ENCODE measurements at places on chromosomes 5 and 9. TPM values are rescaled to one million over a fixed set of nuclear protein-coding genes. Genes with fewer than 3 reads are reported as not detected.
A peak's percentile ranks its signal among the peaks of the same experiment; 100 is the strongest.

Gene ABLIM3
- total RNA-seq = 25.8 TPM

Gene C1QTNF3
- 1.3 TPM for total RNA-seq

Gene GABRA6
- not detected for total RNA-seq

Gene SHLD3
- not detected for total RNA-seq

Gene GAPT
- total RNA-seq = not detected

Gene ABO
- 4.8 TPM for total RNA-seq

Gene EGFLAM
- 4.2 TPM for total RNA-seq

Gene CDO1
- 36.0 TPM for total RNA-seq

Gene GSN
- total RNA-seq = 3,012 TPM

Gene PAPPA
- total RNA-seq = 6.0 TPM

DNA sequence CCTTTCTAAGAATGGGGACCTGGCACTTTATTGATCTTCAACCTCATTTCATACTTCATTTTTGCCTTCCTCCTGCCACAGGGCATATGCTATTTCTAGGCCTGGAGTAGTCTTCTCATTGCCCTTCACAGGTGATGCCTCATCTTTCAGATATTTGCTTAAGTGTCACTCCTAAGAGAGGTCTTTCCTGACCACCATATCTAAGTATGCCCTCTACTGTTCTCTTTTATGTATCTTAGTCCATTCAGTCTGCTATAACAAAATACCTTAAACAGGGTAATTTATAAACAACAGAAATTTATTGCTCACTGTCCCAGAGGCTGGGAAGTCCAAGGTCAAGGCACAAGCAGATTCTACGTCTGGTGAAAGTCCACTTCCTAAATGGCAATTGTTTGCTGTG lies 99.1 kb downstream of the ADAMTS6 start:
- DNase-seq = no peak
- H3K36me3 ChIP-seq = no peaks in the 10 kb centered on the region
- H3K27ac ChIP-seq = no peak overlapping the region
- no peak overlapping the region for H3K4me3 ChIP-seq
- H3K27me3 ChIP-seq = no peaks in the 10 kb centered on the region

- H3K27me3 ChIP-seq = no peaks in the 10 kb centered on the region
- no peak overlapping the region for H3K4me3 ChIP-seq
- H3K4me1 ChIP-seq = no peaks in the 10 kb centered on the region
- no peak overlapping the region for H3K27ac ChIP-seq
Observed at GRCh38 chr9:109181284-109181683, 14.2 kb upstream of the FRRS1L start.

DNA sequence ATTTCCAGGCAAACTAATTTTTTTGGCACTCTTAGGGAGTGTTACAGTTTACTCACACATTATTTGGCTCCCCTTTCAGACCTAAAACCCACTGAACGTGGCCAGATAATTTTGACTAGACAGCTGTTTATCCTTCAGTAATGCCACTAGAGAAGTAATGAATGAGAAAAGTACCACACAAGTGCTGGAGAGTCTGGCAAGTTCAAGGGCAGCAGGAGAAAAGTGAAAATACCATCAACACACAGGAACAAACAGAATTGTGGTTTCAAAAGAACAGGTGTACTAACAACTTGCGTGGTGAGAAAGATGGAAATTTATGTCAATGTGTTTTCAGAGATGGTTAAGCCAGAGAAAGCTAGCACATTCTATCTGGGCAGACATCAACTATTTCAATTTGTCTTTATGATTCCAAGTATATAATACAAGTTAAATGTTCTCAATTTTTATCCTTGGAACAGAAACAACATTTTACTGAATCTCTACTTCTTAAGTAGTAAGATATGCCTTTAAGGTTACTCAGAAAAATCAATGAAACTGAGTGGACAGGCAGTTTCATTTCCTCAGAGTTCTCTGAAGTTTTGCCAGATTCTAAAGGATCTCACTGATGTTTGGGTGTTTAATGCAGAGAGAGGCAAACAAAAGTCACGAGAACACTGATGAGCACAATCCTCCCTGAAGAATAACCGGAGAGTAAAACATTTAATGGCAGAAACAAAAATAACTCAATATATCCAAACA lies 91.0 kb downstream of the ARSB start:
- no peaks in the 10 kb centered on the region for H3K4me1 ChIP-seq
- no peak overlapping the region for H3K27ac ChIP-seq
- DNase-seq = no peak
- no peaks in the 10 kb centered on the region for H3K36me3 ChIP-seq
- no peaks in the 10 kb centered on the region for H3K27me3 ChIP-seq

DNA sequence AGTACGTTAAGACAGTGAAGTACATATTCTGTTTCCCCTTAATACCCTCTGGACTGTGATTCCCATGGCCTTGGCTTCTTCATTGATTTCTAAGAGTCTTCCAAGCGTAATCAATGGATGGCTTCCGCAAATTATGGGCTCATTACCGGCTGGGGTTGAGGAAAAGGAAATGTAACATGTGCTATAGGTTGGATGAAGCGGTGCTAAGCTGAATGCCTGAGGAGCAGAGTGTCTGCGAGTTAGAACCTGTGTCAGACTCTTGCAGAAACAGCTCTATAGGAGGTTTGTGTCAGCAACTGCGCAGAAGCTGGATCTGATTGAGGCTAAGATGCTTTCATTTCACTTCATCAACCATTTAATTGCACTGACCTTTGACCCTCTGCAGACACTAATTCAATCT lies 114.3 kb upstream of the CDH18 start:
- no peaks in the 10 kb centered on the region for H3K4me1 ChIP-seq
- no peak for DNase-seq
- no peaks in the 10 kb centered on the region for H3K36me3 ChIP-seq
- no peak overlapping the region for H3K4me3 ChIP-seq

DNA sequence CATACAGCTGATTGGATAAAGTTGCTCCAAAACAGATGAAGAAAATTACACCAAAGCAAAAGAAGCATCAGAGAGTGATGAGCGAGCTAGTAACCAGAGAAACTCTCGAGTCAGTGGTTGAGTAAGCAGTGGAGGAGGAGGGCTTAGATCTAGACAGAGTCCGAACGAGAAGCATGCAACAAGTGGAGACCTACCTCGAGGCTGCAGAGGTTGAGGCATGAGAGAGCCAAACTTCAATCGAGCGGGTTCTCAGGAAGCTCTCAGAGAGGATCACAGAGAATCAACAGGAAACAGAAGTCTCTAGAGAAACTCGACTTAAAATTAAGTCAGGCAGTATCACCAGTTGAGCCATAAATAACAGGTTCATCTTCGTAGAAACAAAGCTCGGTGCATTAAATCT lies 6.1 kb downstream of the RUSC2 start:
- no peak overlapping the region for H3K4me3 ChIP-seq
- no peak for DNase-seq
- H3K4me1 ChIP-seq = peaks cover 31% of the 10 kb centered on the region
- H3K27ac ChIP-seq = no peak overlapping the region
- H3K36me3 ChIP-seq = peaks cover 11% of the 10 kb centered on the region

- H3K27ac ChIP-seq = no peak overlapping the region
- no peaks in the 10 kb centered on the region for H3K27me3 ChIP-seq
- no peak overlapping the region for H3K4me3 ChIP-seq
- H3K36me3 ChIP-seq = no peaks in the 10 kb centered on the region
- peaks cover 4% of the 10 kb centered on the region for H3K4me1 ChIP-seq
- no peak for DNase-seq
Observed at GRCh38 chr5:83469075-83469474, 2.5 kb upstream of the VCAN start.

GRCh38 chr9:130333712-130334062 lies 68.1 kb downstream of the HMCN2 start:
- no peak overlapping the region for H3K4me3 ChIP-seq
- H3K27me3 ChIP-seq = no peaks in the 10 kb centered on the region
- no peaks in the 10 kb centered on the region for H3K4me1 ChIP-seq

DNA sequence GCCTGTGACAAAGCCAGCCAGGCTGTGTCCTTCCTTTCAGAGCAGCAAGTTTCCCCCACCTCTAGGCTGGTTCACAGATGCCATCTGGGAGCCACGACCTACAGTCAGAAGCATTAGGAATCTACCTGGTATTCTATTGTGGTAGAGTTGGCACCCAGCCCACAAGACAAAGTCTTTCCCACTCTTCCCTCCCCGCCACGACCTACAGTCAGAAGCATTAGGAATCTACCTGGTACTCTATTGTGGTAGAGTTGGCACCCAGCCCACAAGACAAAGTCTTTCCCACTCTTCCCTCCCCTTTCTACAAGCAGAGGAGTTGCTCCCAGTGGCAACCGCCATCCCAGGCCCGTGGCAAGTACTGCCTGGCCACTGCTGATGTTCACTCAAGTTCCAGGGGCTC lies 157.8 kb upstream of the TNC start:
- no peaks in the 10 kb centered on the region for H3K27me3 ChIP-seq
- no peaks in the 10 kb centered on the region for H3K4me1 ChIP-seq
- H3K36me3 ChIP-seq = no peaks in the 10 kb centered on the region
- no peak overlapping the region for H3K27ac ChIP-seq
- DNase-seq = no peak

DNA sequence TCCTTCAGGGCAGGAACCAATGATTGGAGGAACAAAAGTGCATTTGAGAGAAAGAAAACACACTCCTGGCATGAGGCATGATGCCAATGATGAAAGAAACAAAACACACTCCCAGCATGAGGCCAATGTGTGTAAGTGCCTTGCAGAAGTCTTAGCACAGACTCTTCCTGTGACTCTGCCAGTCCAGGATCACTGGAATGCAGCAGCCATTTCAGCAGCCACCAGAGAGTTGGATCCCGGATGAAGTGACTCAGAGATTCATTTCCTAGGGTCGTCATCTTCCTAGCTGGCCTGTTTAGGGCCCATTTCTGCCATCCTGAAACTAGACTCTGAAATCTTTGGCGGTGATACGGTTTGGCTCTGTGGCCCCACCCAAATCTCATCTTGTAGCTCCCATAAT lies 212.5 kb downstream of the CFAP90 start:
- DNase-seq = no peak
- no peaks in the 10 kb centered on the region for H3K36me3 ChIP-seq
- H3K4me3 ChIP-seq = no peak overlapping the region

- H3K27ac ChIP-seq = no peak within 1 kb of the TSS
- DNase-seq = no peak
- no peaks in the 10 kb centered on the region for H3K4me1 ChIP-seq
- peaks cover 4% of the 10 kb centered on the region for H3K27me3 ChIP-seq
- H3K4me3 ChIP-seq = peak within 1 kb of the TSS; percentile 50
Observed at GRCh38 chr5:176810081-176810597, at the start of gene UNC5A. UNC5A (plus strand) TSS chr5:176810559; CDS start chr5:176810751, 192 bp downstream.

- H3K36me3 ChIP-seq = no peaks in the 10 kb centered on the region
- no peaks in the 10 kb centered on the region for H3K4me1 ChIP-seq
- DNase-seq = no peak
- H3K27me3 ChIP-seq = no peaks in the 10 kb centered on the region
- no peak overlapping the region for H3K4me3 ChIP-seq
Observed at GRCh38 chr9:105483618-105484017, 35.8 kb downstream of the FSD1L start.

DNA sequence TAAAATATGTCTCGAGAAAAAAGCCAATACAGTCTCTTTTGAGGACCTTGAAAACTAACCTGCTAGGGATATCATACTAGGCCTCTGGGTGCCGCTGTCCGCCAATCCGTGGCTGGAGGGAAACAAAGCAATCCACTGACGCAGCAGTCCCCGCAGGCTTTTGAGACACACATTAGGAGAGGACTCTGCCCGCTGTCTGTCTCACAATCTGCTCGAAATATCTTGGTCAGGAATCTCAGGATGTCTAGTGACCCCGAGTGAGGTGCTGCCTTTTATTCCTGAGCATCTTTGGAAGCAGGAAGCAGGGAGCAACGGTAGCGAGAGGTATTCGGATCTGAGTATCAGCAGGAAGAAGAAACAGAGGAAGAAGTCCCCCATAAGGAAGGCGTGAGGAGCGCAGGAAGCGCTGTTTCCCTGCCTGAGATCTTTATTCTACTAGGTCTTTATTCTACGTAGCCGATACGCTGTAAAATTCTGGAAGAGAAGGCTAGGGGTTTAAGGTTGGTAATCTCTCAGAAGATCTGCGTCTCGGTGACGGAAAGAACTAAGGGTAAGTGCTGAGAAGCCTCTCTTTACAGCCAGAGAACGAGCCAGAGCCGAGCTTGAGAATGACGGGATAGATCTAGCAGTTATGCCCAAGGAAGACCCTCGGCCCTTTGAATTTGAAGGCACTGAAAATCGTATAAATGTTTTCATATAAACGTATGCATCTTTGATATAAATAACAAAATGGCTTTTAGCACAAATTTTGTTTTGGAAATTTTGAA lies 4.0 kb upstream of the PCDHGA1 start:
- H3K27me3 ChIP-seq = no peaks in the 10 kb centered on the region
- DNase-seq = no peak
- H3K27ac ChIP-seq = peak overlapping the region; percentile 48

GRCh38 chr9:5073701-5074100 lies 88.6 kb downstream of the JAK2 start:
- no peak for DNase-seq
- no peaks in the 10 kb centered on the region for H3K4me1 ChIP-seq
- no peak overlapping the region for H3K4me3 ChIP-seq
- H3K27me3 ChIP-seq = no peaks in the 10 kb centered on the region
- H3K36me3 ChIP-seq = peaks cover 61% of the 10 kb centered on the region
- no peak overlapping the region for H3K27ac ChIP-seq
